ENCODE measurements at places on chromosomes 5 and 9. TPM values are rescaled to one million over a fixed set of nuclear protein-coding genes. Genes with fewer than 3 reads are reported as not detected.

The CNOT8 gene
- total RNA-seq = 61.3 TPM

DNA sequence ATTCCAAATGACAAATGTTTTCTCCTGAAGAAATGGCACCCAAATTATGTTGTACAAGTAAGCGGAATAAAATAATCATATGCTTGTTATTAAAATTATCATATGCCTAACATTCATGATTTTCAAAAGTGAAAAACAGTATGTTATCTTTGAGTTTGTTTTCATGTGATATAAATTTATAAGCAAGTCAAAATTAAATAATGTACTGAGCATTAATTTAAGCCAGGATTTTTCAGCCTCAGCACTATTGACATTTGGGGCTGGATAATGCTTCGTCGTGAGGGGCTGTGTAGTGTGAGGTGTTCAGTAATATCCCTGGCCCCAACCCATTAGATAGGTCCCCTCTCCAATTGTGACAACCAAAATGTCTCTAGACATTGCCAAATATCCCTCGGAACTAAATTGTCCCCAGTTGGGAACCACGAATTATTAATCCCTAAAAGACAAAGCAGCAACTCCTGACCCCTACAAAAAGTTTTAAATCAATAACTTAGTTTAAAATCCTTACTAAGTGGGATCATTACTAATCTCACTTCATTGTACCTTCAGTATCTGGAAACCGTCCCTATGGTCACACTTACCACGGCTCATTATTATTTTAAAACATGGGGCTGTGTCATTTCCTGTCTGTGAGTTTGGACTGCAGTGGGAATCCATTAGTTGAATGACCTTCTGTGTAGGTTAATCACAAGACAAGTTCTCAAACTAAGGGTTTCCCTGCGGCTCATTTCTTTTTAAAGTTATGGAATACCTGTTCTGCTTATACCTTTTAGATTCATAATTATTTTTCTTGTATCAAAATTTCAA, 1.3 kb upstream of the NNT start:
- DNase-seq = no peak

The TLE1 gene
- 128 TPM for total RNA-seq

DNA sequence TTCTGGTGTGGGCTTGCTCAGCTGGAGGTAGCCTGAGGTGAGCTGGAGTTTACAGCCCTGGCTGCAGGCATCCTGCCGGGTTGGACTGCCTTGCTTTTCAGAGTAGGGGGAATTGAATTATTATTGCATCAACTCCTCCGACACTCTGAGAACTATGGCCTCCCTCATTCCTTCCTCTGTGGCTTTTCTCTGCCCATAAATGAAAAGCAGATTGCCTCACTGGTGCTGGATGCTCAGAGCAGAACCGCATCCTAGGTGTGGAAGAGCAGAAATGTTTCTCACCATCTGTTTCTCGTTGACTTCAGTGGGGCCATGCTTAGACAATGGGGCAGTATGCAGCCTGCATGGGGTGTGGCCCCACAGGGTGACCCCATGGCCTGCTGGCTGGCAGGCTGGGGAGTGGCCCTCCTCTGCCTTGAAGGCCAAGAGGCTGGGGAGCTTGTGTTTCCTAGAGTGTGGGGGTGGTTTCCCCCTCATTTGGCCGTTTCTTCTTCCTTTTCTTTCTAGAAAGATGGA, 27.3 kb upstream of the TGFBI start:
- no peak for DNase-seq

- DNase-seq = no peak
Observed at GRCh38 chr5:125972706-125973105, 450.5 kb upstream of the GRAMD2B start.

GRCh38 chr5:5726401-5726800, 303.9 kb downstream of the ICE1 start:
- no peak for DNase-seq

DNA sequence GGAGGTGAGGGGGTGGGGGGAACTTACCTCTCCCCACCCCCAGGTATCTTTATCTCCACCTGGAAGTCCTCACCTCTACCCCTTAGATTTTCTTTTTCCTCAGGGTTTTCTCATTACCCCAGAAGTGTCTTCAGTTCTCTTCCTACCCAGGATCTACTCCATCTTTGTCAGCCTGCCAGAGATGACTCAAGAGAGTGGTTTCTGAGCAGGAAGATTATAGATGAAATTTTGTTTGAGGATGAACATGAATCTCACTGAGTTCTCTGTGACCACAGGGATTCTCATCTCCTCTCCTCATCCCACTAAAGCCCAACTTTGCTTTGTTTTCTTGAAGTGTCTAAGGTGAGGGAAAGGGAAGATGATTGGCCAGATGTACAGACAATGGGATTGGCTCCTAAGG, 5.2 kb upstream of the HINT2 start:
- no peak for DNase-seq

DNA sequence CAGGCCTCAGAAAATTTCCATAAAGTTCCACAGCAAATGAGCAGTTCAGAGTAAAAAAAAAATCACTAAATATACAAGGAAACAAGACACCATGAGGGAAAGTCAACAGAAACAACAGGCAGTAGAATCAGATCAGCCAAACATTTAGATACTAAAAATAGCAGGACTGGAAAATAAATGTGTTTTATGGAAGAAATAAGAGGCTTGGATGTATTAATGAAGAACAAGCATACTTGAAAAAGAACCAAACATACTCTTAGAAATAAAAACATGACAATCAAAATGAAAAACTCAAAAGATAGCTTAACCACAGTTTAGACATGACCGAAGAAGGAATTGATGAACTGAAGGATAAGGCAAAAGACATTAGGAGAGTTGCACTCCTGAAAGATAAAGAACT, 22.6 kb downstream of the MYMK start:
- no peak for DNase-seq

DNA sequence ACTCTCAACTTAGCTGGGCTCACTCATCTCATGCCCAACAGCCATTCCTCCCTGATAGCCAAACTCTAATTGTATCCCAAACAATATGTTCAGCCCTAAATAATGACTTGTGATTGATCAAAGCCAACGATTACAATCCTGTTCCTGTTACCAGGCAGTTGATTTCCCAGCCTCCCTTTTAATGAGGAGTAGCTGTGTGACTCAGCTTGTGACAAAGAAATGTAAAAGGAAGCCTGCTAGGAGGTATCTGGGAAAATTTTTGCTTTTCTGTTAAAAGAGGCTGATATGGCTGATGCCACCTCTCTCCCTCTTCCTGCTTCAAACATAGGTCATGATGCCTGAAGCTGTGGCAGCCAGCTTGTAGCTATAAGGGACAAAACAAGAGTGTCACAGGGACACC, 19.6 kb upstream of the ENC1 start:
- no peak for DNase-seq

The SMIM33 gene
- not detected for total RNA-seq

DNA sequence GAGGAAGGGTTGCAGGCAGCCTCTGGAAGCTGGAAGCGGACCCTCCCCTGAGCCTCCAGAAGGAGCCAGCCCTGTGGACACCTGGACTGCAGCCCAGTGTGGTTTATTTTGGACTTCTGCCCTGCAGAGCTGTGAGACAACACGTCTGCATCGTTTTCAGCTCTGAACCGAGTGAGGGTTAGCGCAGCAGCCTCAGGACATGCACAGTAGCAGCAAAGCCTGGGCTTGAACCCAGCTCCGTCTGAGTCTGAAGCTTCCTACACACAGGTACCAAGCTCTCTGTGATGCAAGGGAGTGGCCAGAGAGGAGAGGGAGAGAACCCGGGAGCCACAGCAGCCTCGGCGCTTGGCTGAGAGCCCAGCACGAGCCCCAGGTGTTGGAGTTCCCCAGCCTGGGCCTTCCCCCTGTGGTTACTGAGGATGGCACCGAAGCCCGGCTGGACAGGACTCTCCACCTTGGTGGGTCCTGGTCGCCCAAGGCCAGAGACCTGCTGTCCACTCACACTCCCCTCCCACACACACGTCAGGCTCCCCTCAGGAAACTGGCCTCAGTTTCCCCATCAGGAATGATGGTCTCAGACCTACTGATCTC, 128.2 kb downstream of the OLFM1 start:
- peak; percentile 74 for DNase-seq

DNA sequence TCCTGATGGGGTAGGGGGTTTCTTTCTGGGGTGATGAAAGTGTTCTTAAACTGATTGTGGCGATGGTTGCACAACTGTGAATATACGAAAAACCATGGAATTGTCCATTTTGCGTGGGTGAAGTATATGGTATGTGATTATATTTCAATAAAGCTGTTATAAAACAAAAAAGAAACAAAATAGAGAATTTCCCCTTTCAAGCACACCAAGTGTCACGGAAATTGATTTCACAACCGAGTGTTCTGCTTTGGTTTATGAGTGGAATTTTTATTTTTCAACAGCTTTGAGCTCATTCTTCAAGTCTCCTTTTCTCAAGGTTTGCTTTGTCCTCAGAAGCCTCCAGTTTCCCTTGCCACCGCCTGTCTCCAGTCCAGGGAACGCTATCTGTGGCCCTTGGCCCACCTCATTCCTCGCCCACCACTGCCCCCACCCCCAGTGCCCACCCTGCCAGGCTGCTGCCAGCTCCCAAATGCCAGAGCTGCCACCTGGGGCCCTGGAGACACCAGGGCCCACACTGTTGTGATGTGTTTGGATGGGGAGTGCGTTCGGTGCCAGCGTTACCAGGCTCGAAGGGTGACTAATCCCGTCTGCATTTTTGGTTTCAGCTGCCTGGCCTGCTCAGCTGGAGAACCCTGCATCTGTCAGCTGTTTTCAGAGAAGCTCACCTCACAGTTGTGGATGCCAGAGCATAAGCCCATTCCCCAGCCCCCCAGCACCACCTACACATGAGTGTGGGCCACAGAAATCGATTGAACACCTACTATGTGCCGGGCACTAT, 30.4 kb downstream of the DUSP1 start:
- peak; percentile 83 for DNase-seq

DNA sequence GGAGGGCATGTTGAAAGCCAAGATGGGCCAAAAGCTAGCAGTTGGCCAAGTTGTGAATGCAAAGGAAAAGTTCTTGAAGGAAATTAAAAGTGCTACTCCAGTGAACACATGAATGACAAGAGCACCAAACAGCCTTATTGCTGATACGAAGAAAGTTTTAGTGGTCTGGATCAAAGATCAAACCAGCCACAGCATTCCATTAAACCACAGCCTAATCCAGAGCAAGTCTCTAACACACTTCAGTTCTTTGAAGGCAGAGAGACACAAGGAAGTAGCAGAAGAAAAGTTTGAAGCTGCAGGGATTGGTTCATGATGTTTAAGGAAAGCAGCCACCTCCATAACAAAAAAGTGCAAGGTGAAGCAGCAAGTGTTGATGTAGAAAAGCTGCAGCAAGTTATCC, 71.6 kb downstream of the ERCC6L2 start:
- no peak for DNase-seq

GRCh38 chr9:92098638-92099037, 16.6 kb downstream of the SPTLC1 start:
- DNase-seq = no peak

The RETREG1 gene
- total RNA-seq = 71.2 TPM

- DNase-seq = no peak
Observed at GRCh38 chr9:37923796-37924427, 20.0 kb upstream of the SLC25A51 start.

- DNase-seq = no peak
Observed at GRCh38 chr5:116452774-116453368, 121.8 kb downstream of the SEMA6A start.

The F2RL2 gene
- total RNA-seq = 4.4 TPM

GRCh38 chr5:148790545-148791333, 35.7 kb upstream of the ADRB2 start:
- DNase-seq = no peak
